ENCODE measurements at places on chromosomes 6 and 20. TPM values are rescaled to one million over a fixed set of nuclear protein-coding genes. Genes with fewer than 3 reads are reported as not detected.

GRCh38 chr20:25032065-25032477, 25.9 kb downstream of the ACSS1 start:
- no peak overlapping the region for H3K27ac ChIP-seq
- peaks cover 11% of the 10 kb centered on the region for H3K4me1 ChIP-seq
- no peak overlapping the region for H3K4me3 ChIP-seq
- no peak for DNase-seq
- H3K36me3 ChIP-seq = no peaks in the 10 kb centered on the region

DNA sequence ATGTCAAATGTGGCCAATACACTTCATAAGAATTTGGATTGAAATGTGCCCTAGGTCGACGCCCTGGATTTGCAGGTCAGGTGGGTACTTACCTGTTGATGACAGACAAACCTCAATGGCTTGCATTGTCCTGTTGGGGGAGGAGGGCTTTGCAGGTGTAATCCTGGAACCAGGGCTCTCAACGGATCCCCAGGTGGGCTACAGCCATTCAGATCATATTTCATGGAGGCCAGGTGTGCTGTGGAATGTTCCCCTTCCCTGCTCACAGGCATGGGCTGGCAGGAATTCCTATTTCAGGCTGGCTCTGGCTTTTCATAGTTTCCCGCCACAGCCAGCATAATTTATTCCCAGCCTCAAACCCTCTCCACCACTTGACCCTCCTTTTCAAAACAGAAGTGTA, 254.7 kb downstream of the SMOC2 start:
- H3K27ac ChIP-seq = peak overlapping the region; percentile 95
- no peak overlapping the region for H3K4me3 ChIP-seq
- H3K27me3 ChIP-seq = no peaks in the 10 kb centered on the region
- DNase-seq = peak; percentile 81
- H3K36me3 ChIP-seq = 0 out of 2 replicates have a peak, but pooled peaks cover 2% of the 10 kb centered on the region
- H3K4me1 ChIP-seq = peaks cover 51% of the 10 kb centered on the region

DNA sequence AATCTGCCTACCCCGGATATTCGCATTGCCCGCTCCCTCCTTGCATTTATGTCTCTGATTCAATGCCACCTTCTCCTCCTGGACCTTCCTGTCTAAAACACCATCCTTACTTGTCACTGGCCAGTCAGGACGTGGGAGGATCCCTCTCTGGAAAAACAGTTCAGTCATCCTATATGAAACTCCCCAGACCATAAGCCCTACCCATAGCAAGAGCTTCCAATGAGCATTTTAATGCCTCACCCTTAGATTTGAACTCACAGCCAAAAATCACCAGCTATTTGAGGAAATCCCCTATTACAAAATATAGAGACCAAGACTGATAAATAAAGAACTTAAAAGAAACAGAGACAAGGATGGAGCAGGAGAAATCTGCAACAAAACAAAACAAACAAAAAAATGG, 86.4 kb downstream of the SHLD1 start:
- DNase-seq = no peak
- no peaks in the 10 kb centered on the region for H3K4me1 ChIP-seq
- H3K4me3 ChIP-seq = no peak overlapping the region
- no peak overlapping the region for H3K27ac ChIP-seq
- no peaks in the 10 kb centered on the region for H3K36me3 ChIP-seq

GRCh38 chr6:134669485-134669884, 280.4 kb downstream of the ALDH8A1 start:
- H3K4me3 ChIP-seq = no peak overlapping the region
- H3K27me3 ChIP-seq = no peaks in the 10 kb centered on the region
- H3K27ac ChIP-seq = no peak overlapping the region
- DNase-seq = no peak
- peaks cover 7% of the 10 kb centered on the region for H3K4me1 ChIP-seq

- DNase-seq = peak; percentile 34
- no peak overlapping the region for H3K4me3 ChIP-seq
- H3K27me3 ChIP-seq = no peaks in the 10 kb centered on the region
- peaks cover 6% of the 10 kb centered on the region for H3K4me1 ChIP-seq
Observed at GRCh38 chr6:97215157-97215769, 67.8 kb downstream of the MMS22L start.

DNA sequence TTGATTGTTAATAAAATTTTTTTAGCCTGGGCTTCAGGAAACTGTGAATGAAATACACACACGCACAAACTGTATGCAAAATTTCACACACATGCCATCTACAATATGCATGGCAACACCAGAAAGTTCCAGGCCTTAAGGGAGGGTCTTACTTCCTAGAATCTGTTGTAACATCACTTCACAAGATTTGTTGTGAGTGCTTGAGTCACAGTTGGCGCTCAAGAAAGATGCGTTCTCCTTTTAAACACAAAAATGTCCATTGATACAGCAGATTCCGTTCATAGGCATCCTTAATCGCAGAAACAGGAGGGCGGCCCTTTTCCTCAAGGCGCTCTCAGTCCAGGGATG, 485 bp upstream of the RTF2 start:
- no peak overlapping the region for H3K27ac ChIP-seq
- peaks cover 10% of the 10 kb centered on the region for H3K4me1 ChIP-seq
- peaks cover 10% of the 10 kb centered on the region for H3K27me3 ChIP-seq
- no peak for DNase-seq
- no peaks in the 10 kb centered on the region for H3K36me3 ChIP-seq
- H3K4me3 ChIP-seq = peak overlapping the region; percentile 99

DNA sequence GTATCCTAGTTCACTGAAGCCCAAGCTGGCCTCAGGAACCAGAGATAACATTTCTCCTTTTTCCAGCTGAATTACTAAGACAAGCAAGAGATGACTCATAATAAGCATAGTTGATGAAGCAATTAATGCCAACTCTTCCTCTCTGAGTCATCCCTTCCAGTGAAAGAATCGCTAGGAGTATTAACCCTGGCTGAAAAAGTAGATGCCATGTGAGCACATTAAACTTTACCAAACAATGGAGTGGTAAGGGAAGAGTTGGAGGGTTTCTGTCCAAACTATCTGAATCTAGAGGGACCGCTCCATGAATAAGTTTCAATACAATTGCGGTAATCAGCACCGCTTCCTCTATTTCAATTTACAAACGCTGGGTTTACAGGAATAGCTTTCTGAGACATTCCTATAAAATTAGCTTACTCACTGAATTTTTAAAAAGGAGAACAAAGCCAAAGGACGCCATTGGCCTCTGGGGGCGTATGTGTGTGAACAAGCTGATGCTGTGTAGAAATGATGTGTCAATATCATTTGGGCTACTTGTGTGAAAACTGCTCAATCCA, 48.3 kb downstream of the ATXN1 start:
- H3K36me3 ChIP-seq = no peaks in the 10 kb centered on the region
- H3K27me3 ChIP-seq = no peaks in the 10 kb centered on the region
- peak overlapping the region; percentile 63 for H3K27ac ChIP-seq
- no peak for DNase-seq

- H3K36me3 ChIP-seq = no peaks in the 10 kb centered on the region
- no peaks in the 10 kb centered on the region for H3K27me3 ChIP-seq
- no peak overlapping the region for H3K4me3 ChIP-seq
- no peak for DNase-seq
- H3K4me1 ChIP-seq = peaks cover 6% of the 10 kb centered on the region
Observed at GRCh38 chr6:137736911-137737310, 130.1 kb upstream of the TNFAIP3 start.

DNA sequence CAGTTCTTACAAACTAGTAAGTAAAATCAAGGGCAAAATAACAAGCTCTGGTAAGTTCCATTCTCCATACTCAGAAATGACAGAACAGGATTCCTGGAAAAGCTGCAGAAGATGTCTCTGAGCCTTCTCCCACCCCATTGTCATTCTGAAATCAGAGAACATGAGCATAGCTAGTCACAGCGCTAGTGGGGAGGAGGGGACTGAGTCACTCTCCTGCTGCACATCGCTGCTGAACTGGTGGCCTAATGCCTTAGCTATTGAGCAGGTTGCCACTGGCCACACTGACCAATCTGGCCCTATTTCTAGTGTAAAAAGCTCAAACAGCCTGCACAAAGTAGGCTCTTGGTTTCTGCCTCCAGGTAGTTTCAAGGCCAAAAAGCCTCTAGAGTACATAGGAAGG, 26.1 kb upstream of the RIPPLY2 start:
- H3K36me3 ChIP-seq = no peaks in the 10 kb centered on the region
- DNase-seq = no peak
- H3K4me1 ChIP-seq = peaks cover 10% of the 10 kb centered on the region

DNA sequence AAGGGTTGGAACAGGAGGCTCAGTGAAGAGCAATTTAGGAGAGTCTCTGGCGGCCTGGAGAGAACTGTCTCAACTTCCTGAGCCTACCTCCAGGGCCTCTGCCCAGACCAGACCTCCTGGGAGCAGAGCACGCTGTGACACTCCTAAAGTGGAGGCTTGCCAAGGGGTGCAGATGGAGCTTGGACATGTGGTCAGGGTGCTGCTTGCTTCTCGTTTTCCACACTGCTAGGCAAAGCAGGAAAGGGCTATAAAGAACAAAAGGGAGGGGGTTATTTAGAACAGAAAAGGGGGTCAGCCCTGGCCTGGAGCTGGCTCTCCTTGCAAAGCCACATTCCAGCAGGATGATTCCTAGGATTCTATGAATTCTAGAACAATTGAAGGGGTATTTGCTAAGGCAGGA, 145.7 kb upstream of the GGTLC1 start:
- H3K27ac ChIP-seq = no peak overlapping the region
- peaks cover 6% of the 10 kb centered on the region for H3K36me3 ChIP-seq
- peaks cover 40% of the 10 kb centered on the region for H3K4me1 ChIP-seq
- H3K27me3 ChIP-seq = no peaks in the 10 kb centered on the region
- no peak overlapping the region for H3K4me3 ChIP-seq

- H3K27ac ChIP-seq = no peak overlapping the region
- DNase-seq = no peak
- H3K4me3 ChIP-seq = no peak overlapping the region
- H3K27me3 ChIP-seq = peaks cover 10% of the 10 kb centered on the region
Observed at GRCh38 chr20:54707801-54708200, 232.4 kb downstream of the DOK5 start.

- H3K4me3 ChIP-seq = peak overlapping the region; percentile 99
- peak overlapping the region; percentile 97 for H3K27ac ChIP-seq
- H3K4me1 ChIP-seq = peaks cover 17% of the 10 kb centered on the region
- no peaks in the 10 kb centered on the region for H3K27me3 ChIP-seq
Observed at GRCh38 chr6:33297956-33298772, 578 bp downstream of the RGL2 start.

DNA sequence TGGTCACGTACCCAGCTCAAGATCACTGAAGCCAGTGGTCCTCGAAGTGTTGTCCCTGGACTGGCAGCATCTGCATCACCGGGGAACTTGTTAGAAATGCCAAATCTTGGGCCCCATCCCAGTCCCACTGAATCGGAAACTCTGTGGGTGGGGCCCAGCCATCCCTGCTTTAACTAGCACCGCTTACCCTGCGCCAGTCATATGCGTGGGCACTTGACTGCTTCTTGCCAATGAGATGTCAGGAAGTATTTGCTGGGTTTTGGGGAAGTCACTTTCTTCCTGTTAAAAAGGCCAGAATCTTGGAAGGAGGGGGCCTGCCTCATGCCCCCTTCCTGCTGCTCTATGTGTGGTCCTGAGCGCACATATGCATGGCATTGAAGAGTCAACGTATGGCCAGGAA, 11.7 kb upstream of the SULF2 start:
- peaks cover 5% of the 10 kb centered on the region for H3K4me1 ChIP-seq
- H3K4me3 ChIP-seq = no peak overlapping the region

DNA sequence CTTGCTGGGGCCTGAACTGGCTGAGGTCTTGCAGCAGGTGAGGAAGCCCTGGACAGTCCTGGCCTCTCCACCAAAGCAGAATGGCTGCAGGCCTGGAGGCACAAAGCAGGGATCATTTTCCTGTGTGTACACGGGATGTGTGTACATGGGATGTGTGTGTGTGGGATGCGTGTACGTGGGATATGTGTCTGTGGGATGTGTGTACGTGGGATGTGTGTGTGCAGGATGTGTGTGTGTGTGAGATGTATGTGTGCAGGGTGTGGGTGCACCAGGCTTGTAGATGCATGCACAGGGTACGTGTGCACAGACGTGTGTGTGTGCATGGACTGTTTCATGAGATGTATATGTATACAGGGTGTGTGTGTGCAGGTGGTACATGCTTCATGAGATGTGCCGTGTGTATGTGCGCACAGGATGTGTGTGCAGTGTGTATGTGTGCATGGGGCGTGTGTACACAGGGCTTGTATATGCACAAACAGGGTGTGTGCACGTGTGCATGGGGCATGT, 7.9 kb upstream of the CHRNA4 start:
- no peaks in the 10 kb centered on the region for H3K27me3 ChIP-seq
- no peak for DNase-seq
- H3K4me3 ChIP-seq = no peak overlapping the region

DNA sequence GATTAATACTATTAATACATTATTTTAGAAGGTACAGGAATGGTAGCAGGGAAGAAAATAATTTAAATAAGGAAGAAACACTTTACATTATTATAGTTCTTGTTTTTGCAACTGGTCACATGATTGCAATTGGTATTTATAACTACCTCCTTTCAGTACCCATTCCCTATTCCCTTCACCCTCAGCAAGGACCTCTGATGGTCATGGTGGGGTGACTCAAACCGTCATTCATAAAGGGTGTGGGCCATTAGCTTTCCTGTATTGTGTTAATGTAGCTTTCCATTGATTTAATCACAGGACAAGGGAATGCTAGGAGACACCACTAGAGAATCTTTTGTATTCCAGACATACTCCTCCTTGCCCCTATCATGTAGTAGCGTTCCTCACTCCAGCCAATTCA, 47.2 kb upstream of the TMEM244 start:
- H3K4me3 ChIP-seq = no peak overlapping the region
- DNase-seq = no peak
- H3K27me3 ChIP-seq = no peaks in the 10 kb centered on the region
- peaks cover 10% of the 10 kb centered on the region for H3K4me1 ChIP-seq

DNA sequence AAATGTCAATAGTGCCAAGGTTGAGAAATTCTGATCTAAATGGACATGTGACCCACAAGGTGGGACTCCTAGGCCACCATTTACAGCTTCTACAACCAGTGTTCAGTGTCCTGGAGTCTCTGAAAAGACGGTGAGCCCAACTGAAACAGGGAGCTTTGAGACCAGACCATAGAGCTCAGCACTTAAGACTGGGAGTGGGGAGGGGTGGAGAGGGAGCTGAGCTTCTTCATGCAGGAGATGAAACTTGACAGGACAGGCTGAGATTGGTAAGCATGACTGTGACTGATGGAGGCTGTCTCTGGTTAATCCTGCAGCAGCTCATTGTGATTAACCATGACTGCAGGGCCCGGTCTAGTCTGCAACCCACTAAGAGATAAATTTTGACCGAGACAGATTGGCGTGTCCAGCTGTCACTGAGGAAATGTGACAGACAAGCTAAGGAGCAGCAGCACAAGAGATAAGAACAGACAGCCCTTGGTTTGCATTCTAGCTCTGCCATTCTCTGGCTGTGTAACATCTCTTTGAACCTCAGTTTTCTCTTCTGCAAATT, 1.4 kb upstream of the AAR2 start:
- no peak for DNase-seq
- H3K4me1 ChIP-seq = peaks cover 12% of the 10 kb centered on the region
- H3K27ac ChIP-seq = no peak overlapping the region
- H3K27me3 ChIP-seq = no peaks in the 10 kb centered on the region
- H3K36me3 ChIP-seq = peaks cover 3% of the 10 kb centered on the region

The POM121L2 gene
- 0.16 TPM for total RNA-seq

The TMEM244 gene
- not detected for total RNA-seq

The GABRR1 gene
- total RNA-seq = 0.24 TPM

The SIRPA gene
- total RNA-seq = 5.9 TPM

The EMILIN3 gene
- total RNA-seq = 5.8 TPM

The PSORS1C2 gene
- 0.78 TPM for total RNA-seq

The ZNF165 gene
- 8.0 TPM for total RNA-seq

The JPH2 gene
- total RNA-seq = 0.81 TPM

The SAMHD1 gene
- 31.0 TPM for total RNA-seq

The STX7 gene
- 25.6 TPM for total RNA-seq

The ME1 gene
- total RNA-seq = 4.1 TPM

The ULBP1 gene
- total RNA-seq = 0.64 TPM

The CLPSL1 gene
- 0.55 TPM for total RNA-seq

The PLCB1 gene
- total RNA-seq = 17.5 TPM

Data from WTC11 (cell line).